Glomerular endothelial cell (primary cell): ENCODE measurements at places on chromosomes 2 and 18.

- DNase-seq, result no peak
Measured at GRCh38 chr2:158781353-158781961, 13.7 kb upstream of the DAPL1 start.

DNA sequence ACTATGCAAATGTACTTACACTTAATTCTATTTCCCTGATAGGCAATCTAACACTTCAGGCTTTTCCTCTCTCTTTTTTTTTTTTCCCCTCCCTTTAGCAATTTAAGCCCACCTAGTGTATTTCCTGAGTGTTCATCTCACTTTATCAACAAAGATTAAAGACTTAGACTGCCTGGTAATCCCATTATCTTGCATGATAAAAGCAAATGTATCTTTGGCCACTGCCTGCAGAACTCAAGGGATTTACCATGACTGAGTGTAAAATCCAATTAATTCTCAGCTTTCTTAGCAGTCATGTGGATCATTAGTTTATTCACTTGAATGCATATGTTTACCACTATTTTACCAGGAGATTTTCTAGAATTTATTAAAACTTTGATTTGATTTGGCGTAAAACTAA lies 1102.2 kb upstream of the GYPC start:
- no peak for DNase-seq

DNA sequence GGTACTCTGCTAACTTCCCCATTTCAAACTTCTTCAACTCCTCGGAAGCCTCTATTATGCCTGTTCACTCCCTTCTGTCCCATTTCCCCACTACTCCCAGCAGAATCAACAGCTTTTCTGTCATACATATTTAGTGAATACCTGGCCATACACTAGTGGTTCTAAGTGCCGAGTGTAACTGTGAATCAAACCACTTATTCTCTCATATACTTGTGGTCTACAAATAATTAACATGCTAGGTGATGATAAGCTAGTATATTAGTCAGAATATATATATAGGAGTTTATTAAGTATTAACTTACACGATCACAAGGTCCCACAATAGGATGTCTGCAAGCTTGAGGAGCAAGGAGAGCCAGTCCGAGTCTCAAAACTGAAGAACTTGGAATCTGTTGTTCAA lies 150.7 kb downstream of the CCDC102B start:
- no peak for DNase-seq

- no peak for DNase-seq
Measured at GRCh38 chr2:26542676-26543505, 65.0 kb upstream of the OTOF start.

DNA sequence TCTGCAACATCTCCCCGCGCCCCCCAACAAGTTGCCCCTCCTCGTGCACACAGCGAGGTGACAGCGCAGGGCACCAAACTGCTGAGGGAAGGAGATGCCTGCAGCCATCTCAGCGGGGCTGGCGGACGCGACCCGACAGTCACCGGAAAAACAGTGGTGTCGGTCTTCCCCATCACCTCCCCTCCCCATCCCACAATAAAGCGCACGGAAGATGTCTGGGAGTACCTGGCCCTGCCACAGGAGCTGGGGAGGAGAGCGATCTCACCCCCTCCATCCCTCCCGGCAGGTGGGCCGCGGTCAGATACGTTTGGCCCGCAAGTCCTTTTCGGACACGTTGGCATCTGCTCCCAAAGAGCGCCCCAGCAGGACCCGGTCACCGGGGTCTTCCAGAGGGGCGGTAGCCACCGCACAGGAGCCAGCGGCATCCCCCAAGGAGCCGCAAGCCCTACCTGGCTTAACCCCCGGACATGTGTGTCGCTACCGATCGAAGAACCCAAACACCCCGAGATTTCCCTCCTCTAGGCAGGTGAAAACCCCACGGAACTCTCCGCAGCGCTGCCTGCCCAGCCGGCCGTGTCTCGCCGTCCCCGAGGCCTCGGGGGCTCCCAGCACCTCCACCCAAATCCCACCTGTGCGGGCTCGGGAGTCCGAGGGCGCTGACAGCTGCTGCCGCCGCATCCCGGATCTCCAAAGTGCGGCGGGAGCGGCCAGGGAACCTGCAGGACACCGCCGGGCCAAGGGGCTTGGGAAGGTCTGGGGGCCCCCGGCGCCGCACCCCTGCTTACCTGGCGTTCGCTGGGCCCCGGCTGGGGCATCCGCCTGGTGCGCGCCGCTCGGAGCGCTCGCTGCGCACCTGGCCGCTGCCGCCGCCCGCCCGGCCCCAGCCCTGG lies 657 bp downstream of the ATP8B1 start:
- no peak for DNase-seq
